ENCODE measurements at places on chromosomes 11 and 22.

DNA sequence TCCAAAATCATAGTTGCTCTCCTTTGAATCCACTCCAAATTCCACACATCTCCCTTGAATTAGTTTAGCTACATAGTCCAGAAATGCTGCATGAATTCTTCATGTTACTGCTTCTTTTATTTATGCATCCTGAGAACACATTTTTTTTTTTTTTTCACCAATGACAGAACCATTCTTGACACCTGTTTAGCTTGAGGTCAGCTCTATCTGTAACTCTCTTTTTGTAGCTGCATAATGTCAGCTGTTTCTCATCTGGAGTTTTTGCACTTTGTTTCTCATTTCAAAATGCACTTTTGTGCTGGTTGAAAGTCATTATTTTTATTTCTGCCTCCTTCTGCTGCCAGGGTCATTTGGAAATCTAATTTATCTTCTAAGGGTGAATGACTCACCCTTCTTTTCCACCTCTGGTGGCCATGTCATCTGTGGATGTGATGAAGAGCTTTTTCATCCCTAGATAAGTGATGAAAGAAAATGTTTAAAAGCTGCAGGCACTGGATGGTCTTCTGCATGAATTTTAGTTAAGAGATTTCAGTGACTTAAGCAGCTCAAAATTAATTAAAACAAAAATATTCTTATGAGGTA is 93.7 kb downstream of the JRKL start:
- no peak for DNase-seq

GRCh38 chr22:37274380-37274862 is 7.9 kb upstream of the CYTH4 start:
- no peak for DNase-seq

DNA sequence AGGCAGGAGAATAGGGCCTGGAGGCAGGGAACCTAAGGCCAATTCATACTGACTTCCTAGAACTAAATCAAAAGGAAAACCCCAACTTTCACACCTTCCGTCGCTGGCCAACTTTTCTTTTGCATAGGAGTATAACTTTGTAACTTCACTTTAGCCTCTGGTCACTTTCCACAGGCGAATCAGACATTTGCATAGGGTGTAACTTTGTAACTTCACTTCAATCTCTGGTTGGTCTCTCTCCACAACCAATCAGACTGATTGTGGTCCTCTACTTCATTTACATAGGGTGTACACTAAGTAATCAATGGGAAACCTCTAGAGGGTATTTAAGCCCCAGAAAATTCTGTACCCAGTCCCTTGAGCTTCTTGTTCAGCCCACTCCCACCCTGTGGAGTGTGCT is 11.5 kb upstream of the TMPRSS4 start:
- DNase-seq = no peak

DNA sequence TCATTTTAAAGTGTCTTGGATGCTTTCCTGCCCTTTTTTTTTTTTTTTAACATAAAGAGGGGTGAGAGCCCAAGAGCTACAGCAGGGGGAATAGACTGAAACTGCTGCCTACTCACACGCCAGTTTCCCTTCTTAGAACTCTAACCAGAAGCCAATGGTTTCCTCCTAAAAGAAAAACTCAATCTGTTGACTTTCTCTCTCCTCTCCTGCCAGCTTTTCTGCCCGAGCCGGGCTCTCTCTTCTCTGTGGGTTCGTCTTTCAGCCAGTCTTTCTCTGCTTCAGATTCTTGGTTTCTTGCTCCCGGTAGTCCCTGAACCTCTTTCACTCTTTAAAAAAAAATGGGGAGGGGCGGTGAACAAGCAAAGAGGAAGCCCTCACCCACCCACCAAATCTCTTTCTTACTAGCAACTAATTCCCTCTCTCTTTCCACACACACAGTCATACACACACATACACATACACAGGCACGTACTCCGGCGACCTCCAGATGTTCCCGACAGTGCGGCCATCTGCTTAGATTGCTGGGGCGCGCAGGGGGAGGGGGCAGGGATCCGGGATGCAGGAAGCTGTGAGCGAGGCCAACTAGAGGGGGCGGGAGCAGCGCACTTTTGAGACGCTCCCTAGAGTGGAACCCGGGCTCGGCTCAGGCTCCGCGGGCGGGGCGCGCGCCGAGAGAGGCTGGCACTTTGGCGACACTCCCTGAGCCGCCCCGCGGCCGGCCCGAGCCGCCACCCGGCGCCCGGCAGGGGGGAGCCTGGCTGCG is 444 bp upstream of the TSKU start:
- no peak for DNase-seq

DNA sequence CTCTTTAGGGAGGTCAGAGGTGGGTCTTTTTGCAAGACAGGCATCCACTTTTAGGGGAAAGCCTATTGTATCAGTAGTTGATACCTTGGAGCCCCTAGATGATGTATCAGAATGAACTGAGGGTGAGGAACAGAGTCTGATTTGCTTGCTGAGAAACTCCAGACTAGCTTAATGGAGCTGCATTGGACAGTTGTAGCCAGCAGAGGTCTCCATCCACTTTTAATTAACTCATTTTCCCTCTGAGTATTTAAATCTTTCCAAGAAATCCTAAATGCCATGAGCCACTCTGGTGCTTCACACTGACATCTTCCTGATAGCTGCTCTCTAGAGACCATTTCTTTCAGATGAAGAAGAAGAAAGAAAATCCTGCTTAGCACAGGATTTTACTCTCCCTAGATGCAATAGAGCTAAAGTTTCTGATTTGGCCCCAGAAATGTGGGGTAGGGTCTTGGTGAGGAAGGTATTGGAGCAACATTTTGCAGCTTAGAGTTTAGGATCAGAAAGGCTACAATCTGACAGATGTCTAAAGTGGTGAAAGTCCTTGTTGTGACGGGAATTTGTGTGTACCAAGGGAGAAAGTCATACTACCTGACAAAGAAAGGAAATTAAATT is 38.0 kb downstream of the EXT2 start:
- no peak for DNase-seq

DNA sequence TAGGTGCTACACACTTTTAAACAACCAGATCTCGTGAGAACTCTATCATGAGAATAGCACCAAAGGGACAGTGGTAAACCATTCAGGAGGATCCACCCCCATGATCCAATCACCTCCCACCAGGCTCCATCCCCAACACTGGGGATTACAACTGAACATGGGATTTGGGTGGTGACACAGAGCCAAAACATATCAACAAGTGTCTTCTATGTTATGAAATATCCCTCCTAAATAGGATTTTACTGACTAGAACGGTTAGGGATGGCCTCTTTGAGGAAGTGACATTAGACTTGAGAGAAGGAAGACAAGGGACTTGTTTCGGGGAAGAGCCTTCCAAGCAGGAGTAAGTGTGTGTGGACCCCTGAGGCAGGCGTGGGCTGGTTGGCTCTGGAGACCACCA is 11.9 kb upstream of the MRPL11 start:
- no peak for DNase-seq

- DNase-seq = no peak
Observed at GRCh38 chr11:3901249-3902025, 46.0 kb downstream of the STIM1 start.

DNA sequence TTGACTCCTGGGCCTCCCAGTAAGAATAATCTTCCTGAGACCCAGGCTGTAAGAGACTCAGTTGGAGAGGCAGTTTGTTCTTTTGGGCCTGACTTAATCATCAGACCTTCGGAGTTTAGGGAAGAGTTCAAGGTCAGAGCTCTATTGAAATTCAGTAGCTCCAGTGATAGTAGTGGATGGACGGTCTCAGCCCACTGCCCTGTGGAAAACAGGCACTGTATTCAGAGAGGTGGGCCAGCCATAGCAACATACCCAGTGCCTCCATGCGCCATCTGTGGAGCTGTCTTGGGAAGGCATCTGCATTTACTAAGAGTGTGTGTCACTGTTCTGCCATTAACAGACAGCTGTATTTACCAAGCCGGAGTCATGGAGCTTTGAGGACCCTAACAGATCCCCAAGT is 2.9 kb downstream of the SMARCB1 start:
- no peak for DNase-seq

DNA sequence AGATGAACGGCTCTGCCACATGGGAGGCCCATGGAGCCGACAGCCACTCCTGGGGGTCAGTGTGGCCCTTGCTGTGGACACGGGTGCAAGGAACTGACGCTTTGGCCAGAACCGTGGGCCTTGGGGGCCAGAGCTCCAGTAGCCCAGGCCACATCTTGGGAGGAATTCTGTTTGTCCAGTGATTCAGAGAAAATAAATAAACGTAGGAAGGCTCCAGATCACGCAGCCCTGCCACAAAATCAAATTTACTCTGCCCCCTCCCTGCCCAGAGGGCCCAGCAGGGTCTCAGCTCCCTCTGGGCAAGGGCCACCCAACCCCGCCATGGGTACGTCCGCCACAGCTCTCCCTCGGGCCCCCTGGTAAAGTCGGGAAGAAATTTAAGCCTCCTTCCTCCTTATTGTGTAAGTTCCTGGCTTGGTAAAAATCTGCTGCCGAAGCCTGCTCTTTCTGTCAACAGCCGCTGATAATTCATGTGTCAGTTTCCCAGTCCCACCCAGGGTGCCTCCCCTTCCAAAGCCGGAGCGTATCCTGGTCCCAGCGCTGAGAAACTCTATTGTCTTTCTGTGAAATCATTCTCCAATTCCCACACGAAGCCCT is 6.9 kb upstream of the MUC5AC start:
- no peak for DNase-seq

Measured in effector memory CD4-positive, alpha-beta T cell (primary cell).